ENCODE measurements at places on chromosomes 4 and X. TPM values are rescaled to one million over a fixed set of nuclear protein-coding genes. Genes with fewer than 3 reads are reported as not detected.

IL9R gene
- not detected for total RNA-seq

WFS1 gene
- total RNA-seq: 10.1 TPM

MAGEB2 gene
- not detected for total RNA-seq

USP17L25 gene
- not detected for total RNA-seq

FHL1 gene
- 43.9 TPM for total RNA-seq

ODAPH gene
- total RNA-seq: not detected

FABP2 gene
- total RNA-seq: not detected

IRF2 gene
- total RNA-seq: 39.5 TPM

BMPR1B gene
- total RNA-seq: 15.3 TPM

SLC30A9 gene
- total RNA-seq: 62.7 TPM

RTL9 gene
- total RNA-seq: not detected
